ENCODE measurements at places on chromosomes 16 and 17.

GRCh38 chr17:27381007-27381501 lies 75.2 kb upstream of the KSR1 start:
- peak; percentile 42 for DNase-seq

DNA sequence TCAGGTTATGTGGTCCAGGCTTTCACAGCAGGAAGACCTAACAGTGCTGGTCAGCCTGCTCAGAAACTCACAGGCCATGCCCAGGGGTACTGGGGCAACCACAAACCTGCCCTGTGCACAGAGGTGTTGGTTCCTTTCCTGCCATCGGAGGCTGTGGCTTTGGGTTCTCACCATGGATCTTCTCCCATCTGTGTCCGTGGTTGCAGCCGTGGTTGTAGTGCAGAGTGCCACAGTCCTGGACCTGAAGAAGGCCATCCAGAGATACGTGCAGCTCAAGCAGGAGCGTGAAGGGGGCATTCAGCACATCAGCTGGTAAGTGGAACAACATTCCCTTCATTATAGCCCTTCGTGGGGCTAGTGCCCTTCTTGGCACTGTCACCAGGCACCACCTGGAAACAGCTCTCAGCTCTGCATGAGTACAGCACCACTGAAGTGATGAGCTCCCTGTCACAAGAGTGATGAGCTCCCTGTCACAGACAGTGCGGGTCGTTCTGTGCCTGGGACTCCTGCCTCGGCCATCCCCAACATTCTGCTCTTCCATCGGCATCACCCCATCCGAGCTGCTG lies 2.0 kb downstream of the SNRNP25 start:
- no peak for DNase-seq

GRCh38 chr16:70399951-70400350 lies 38.9 kb downstream of the ST3GAL2 start:
- DNase-seq: no peak

GRCh38 chr17:19579192-19579761 lies 45.6 kb downstream of the SLC47A1 start:
- DNase-seq: no peak
